Activated CD8-positive, alpha-beta memory T cell treated with anti-CD3 and anti-CD28 coated beads, Interleukin-2, amount 50 U/mL, for 48 hours (primary cell): ENCODE measurements at places on chromosomes 3 and 15.

- DNase-seq = no peak
These were observed 152.5 kb downstream of the FOXP1 start for GRCh38 chr3:71430941-71431552.

DNA sequence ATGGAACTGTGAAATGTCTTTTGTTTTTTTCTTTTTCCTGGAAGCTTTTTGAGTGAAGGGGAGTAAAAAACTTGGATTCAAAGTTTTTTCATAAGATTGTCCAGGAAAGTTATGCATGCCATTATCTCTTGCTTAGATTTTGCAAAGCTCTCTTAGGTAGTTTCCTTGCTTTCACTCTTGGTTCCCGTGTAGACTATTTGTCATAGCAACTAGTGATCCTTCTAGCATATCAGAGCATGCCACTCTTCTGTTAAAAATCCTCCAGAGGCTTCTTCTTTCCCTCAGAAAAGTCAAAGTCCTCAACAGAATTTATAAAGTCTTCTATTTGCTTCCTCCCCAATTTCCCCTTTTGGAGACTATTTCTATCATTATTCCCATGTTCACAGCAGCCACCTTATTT, 21.1 kb downstream of the GTF2E1 start:
- no peak for DNase-seq

- DNase-seq = peak; percentile 81
These were observed at the start of gene ZNF502 for GRCh38 chr3:44712455-44713075. Gene ZNF502, plus strand, starts transcription at chr3:44712660. Its CDS starts 7,602 bp downstream, at chr3:44720262.

- no peak for DNase-seq
These were observed 27.9 kb upstream of the SNRPA1 start for GRCh38 chr15:101322854-101323477.

GRCh38 chr3:189172668-189173419, 1.1 kb downstream of the TPRG1 start:
- DNase-seq = no peak

DNA sequence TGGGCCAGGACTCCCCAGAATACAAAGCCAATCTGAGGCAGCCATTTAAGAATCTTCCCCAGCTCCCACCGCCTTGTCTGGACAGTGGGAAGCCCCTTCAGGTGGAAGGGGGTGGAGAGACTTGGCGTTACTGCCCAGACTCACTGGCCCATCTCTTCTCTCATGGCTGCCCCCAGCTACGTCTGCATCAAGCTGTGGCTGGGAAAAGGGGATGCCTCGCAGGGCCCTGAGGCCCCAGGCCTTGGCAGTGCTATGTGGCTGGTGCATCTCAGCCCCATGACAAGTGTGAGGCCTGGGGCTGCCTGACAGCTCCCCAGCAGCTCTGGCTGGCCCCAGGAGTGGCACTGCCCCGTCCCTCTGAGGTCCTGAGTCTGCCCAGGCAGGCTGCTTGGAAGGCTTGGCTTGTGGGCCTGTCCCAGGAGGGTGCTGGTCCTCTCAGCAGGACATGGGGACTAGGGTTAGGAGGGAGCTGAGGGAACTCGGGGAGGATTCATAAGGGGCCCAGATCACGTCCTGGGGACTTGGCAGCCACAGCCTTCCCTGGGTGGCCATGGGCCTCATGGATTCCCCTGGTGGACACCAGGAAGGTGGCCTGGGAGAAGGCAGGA, 20.2 kb upstream of the SLC41A3 start:
- peak; percentile 29 for DNase-seq

GRCh38 chr3:162217647-162218046, 721.0 kb downstream of the OTOL1 start:
- no peak for DNase-seq

GRCh38 chr3:37147666-37148065, 26.7 kb downstream of the LRRFIP2 start:
- no peak for DNase-seq

- no peak for DNase-seq
These were observed 49.1 kb downstream of the DNASE1L3 start for GRCh38 chr3:58161435-58162398.

- DNase-seq = no peak
These were observed 976 bp downstream of the DIS3L start for GRCh38 chr15:66294157-66294931.

DNA sequence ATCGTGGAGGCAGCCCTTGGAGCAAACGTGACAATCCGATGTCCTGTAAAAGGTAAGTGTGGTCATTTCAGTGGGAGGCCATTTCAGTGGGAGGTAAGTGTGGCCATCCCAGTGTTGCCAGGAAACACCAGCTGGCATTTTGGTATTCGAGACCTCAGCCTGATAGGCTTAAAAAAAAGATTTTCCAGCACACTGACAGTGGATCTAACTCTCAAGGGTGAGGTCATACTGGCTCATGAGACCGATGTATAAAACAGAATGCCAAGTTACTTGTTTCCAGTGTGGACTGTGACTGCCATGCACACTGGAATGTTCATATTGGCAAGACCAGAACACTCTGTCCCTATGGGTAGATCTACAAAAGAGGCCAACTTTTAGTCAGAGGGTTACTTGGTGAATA, 244.4 kb upstream of the GOLGA6L4 start:
- DNase-seq = no peak

DNA sequence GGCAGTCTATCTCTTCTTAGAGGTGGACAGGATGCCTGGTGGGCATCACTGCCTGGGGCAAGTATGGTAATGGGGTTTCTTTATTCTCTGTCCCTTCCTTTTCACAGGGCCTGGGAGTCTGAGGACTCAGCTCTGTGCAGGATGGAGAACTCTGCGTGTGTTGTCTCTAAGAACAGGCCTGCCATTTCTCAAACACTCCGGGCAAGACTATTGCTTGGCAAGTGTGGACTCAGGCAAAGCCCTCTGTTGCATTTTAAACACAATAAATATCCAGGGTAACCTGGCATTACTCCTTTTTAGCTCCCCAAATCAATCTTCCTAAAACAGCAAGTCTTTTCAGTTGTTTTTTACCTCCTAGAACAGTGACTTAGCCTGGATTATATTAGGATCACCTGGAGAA, 185.1 kb upstream of the ROPN1 start:
- no peak for DNase-seq

- DNase-seq = no peak
These were observed 23.1 kb downstream of the ABHD6 start for GRCh38 chr3:58260733-58261132.

DNA sequence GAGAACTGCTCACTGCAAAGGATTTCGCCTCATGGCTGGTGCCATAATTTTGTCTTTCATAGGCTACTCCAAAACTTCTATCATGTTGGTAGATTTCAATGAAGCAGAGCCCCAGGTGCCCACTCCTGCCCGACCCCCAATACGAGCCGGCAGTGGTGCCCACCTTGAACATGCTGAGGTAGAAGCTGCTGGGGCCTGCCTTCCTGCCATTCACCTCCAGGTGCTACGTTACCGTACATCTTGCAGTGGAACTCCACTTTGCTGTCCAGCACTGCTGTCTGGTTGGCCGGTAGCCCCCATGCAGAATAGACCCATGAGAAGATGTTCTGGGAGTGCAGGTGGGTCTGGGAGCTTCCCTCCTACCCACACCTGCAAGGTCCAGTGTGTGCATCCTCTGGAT, 502.8 kb upstream of the TBL1XR1 start:
- DNase-seq = no peak

DNA sequence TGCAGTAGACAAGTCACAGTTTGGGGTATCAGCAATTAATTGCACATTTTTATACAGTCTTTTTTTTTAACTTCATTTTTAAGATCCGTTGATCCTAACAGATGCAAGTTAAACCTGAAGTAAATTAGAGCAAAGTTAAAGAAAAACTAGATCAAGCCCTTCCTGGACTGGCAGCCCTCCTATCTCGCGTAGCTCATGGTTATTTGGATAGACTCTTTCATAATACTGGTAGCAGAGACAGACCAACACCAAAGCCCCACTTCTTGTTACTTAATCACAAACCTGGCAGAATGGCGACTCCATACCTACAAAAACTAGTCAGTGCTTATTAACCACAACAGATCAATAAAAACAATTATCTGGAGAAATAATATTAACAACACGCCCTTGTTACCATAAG, 26.8 kb downstream of the SOX2 start:
- DNase-seq = no peak

DNA sequence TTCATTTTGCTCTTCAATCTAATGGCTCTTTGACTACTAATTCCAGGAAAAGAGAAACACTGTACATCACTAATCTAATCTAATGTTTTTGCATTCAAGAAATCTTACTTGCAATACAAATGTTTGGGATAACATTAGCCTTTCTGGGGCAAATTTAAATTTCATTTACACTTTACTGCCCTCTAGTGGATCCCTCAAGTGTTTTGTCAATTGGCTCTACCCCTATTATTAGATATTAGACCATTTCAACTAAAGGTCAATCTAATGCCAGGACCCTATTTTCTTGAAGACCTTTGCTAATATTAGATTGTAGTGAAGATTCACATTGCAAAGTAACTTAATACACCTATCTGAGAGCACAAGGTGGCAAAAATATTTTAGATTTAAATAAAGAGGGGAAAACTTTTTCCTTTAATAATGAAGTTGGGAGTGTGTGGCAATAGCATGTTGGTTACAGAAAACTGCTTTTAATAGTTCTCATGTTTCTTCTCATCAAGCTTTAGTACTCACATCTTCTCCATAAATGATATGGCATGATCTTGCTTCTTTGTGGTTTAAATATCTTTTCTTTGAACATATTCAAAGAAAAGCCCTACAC, 5.0 kb downstream of the C2CD4A start:
- no peak for DNase-seq

DNA sequence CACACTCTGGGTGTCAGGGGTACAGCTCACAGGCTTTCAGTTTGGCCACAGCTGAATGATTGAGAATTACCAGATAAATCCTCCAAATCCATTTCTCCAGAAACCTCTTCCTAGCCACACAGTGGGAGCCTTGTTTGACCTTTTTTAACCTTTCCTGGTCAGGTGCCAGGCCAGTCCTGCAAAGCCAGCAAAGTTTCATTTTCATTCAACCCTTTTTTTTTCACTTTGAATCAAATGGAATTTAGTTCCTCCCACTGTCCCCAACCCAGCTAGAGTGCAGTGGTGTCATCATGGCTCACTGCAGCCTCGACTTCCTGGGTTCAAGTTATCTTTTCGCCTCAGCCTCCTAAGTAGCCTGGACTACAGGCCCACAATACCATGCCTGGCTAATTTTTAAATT, 67.8 kb downstream of the NSUN3 start:
- no peak for DNase-seq

GRCh38 chr3:59632760-59633573, 583.1 kb upstream of the CFAP20DC start:
- no peak for DNase-seq

GRCh38 chr3:179542375-179542774, 20.4 kb upstream of the ACTL6A start:
- DNase-seq = no peak

- no peak for DNase-seq
These were observed 8.0 kb downstream of the FYCO1 start for GRCh38 chr3:45987368-45988291.

GRCh38 chr15:66830358-66830757, 128.3 kb downstream of the SMAD6 start:
- DNase-seq = no peak

DNA sequence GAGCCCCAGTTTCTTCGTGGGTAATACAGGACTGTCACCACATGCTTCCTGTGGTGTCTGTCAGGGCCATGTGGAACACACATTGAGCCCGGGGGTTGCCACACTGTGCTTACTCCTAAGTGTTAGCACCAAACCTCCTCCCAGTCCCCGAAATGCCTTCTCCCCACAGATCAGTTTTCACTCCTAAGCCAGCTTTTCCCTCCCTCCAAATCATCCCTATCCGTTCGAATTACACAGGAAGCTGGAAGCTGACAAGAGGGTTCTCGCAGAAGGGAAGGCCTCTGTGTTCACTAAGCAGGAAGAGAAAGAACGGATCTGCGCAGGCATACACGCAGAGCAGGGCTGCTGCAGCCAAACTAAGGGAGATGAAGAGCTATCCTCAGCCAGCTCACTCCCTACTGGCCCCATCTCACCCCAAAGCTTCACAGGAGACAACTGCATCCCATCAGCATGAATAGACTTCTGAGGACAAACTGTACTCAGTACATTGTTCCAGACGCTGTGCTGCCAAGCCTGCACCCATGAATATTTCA, 32.3 kb downstream of the XXYLT1 start:
- no peak for DNase-seq

GRCh38 chr3:13197281-13197680, 124.1 kb upstream of the IQSEC1 start:
- DNase-seq = no peak
